ENCODE measurements at places on chromosomes 7 and 10. TPM values are rescaled to one million over a fixed set of nuclear protein-coding genes. Genes with fewer than 3 reads are reported as not detected.

Gene PTPRN2
- total RNA-seq = 4.7 TPM

Gene SORBS1
- 39.9 TPM for total RNA-seq

Gene AGMO
- 1.0 TPM for total RNA-seq

Gene CCDC71L
- total RNA-seq = 21.5 TPM

DNA sequence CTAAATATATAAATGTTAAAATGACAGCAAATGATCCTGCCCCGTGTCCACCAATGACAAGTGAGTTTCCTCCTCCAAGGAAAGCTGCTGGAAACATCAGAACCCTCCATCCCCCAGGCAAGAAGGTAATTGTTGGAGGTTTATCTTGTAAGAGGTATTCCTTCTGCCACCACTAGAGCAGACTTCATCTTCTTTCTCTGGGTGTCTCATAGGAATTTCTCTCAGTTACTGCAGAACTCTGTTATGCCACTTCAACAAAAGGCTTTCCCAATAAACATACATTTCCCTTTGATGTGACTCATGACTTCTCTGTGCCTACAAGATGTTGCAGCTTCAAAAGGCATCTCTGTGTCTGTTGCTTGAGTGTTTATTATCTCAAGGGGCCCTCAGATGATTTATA is 279.1 kb downstream of the BMPER start:
- no peaks in the 10 kb centered on the region for H3K27me3 ChIP-seq
- H3K4me3 ChIP-seq = no peak overlapping the region
- H3K27ac ChIP-seq = no peak overlapping the region
- H3K4me1 ChIP-seq = peaks cover 11% of the 10 kb centered on the region

DNA sequence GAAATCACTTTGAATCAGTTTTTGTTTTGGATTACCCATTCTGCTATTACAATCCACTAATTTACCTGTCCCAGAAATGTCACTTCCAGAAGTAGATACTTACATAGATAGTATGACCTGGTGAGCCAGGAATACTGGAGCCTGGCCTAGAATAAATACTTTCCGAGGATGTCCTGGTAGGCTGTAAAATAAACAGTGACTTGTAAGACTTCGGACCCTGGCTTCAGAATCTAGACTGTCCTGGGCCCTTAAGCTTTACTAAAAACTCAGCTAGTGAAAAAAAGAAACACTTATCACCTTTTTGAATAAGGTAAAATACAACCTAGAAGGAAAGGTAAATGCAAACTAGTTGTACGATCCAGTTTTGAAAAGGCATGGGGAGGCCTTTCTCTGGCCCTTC is 69.5 kb upstream of the AFAP1L2 start:
- H3K27ac ChIP-seq = peak overlapping the region; percentile 62
- no peak overlapping the region for H3K4me3 ChIP-seq
- no peaks in the 10 kb centered on the region for H3K27me3 ChIP-seq
- peaks cover 26% of the 10 kb centered on the region for H3K4me1 ChIP-seq
- no peak for DNase-seq

- H3K36me3 ChIP-seq = no peaks in the 10 kb centered on the region
- no peak overlapping the region for H3K4me3 ChIP-seq
- DNase-seq = no peak
- peaks cover 9% of the 10 kb centered on the region for H3K4me1 ChIP-seq
Measured at GRCh38 chr10:36676756-36677430, 448.5 kb upstream of the ANKRD30A start.

DNA sequence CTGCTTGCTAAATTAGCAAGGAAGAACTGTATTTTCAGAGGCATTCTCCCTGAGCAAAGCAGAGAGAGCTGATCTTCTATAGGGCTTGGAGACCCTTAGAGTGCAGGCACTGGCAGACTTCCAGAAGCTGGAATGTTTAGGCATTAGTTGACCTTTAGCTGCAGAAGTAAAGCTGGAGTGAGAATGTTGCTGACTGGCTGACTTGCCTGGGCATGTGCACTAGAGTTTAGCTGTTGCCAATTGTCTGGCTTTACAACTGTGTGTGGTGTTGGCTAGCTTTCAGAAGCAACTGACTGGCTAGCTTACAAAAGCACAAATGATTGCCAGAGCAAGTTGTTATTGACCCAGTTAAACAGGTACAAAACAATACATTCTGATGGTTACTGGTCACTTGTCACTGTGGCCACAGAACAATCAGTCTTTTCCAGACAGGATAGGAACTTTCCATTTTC is 25.1 kb downstream of the FAM13C start:
- H3K4me3 ChIP-seq = no peak overlapping the region
- H3K27me3 ChIP-seq = peaks cover 72% of the 10 kb centered on the region
- H3K27ac ChIP-seq = no peak overlapping the region
- H3K36me3 ChIP-seq = peaks cover 7% of the 10 kb centered on the region
- peaks cover 7% of the 10 kb centered on the region for H3K4me1 ChIP-seq
- no peak for DNase-seq

DNA sequence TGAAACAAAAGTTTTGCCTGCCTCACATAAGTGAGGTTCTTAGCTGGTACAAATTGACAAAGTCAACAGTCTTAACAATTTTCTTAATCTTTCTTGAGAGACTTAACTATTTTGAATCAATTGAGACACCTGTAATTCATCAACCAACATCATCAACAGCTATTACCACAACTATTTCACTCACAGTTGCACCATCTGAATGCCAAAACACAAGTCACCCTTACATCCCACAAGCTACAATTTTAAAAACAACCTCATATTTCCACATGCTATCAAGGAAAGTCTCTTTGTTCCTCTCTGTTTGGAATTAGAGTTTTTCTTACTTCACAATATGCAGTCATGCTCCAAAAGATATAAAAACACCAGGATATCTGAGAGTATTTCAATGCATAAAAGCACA is 4.9 kb downstream of the SMURF1 start:
- peaks cover 4% of the 10 kb centered on the region for H3K36me3 ChIP-seq
- no peaks in the 10 kb centered on the region for H3K27me3 ChIP-seq
- no peak overlapping the region for H3K4me3 ChIP-seq
- peaks cover 50% of the 10 kb centered on the region for H3K4me1 ChIP-seq
- H3K27ac ChIP-seq = peak overlapping the region; percentile 98
- no peak for DNase-seq

GRCh38 chr10:129027906-129028305 is 439.1 kb upstream of the MGMT start:
- H3K27me3 ChIP-seq = no peaks in the 10 kb centered on the region
- no peak overlapping the region for H3K27ac ChIP-seq
- H3K36me3 ChIP-seq = no peaks in the 10 kb centered on the region
- no peak for DNase-seq
- peaks cover 56% of the 10 kb centered on the region for H3K4me1 ChIP-seq

DNA sequence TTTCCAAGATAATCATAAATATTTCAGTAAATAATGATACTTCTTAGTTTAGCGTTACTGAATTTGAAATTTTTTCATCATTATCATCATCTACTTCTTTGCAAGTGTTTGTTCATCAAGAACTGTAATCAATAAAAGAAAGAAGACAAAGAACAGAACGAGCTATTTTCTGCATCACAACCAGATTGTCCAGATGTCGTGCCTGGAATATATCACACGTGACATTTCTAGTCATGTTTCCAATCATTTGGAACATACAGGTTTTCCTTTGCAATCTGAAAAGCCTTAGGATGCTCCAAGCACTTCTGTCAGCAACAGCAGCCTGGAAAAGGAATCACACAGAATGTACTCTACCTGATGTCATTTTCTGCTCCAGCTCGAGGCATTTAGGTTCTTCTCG is 107.4 kb downstream of the FAM107B start:
- peaks cover 5% of the 10 kb centered on the region for H3K4me1 ChIP-seq
- no peak overlapping the region for H3K27ac ChIP-seq
- no peaks in the 10 kb centered on the region for H3K27me3 ChIP-seq
- H3K36me3 ChIP-seq = no peaks in the 10 kb centered on the region
- DNase-seq = no peak

- H3K27me3 ChIP-seq = peaks cover 50% of the 10 kb centered on the region
- H3K4me3 ChIP-seq = no peak overlapping the region
- no peak overlapping the region for H3K27ac ChIP-seq
- H3K36me3 ChIP-seq = no peaks in the 10 kb centered on the region
- no peak for DNase-seq
Measured at GRCh38 chr7:79458796-79459195, 5.3 kb upstream of the MAGI2 start.

GRCh38 chr7:36985866-36986400 is 261.6 kb upstream of the AOAH start:
- H3K36me3 ChIP-seq = no peaks in the 10 kb centered on the region
- 0 out of 2 replicates have a peak overlapping the region, but pooled peaks have one; percentile 22 for H3K27ac ChIP-seq
- H3K4me3 ChIP-seq = no peak overlapping the region
- DNase-seq = no peak
- H3K27me3 ChIP-seq = no peaks in the 10 kb centered on the region
